Nucleus accumbens (tissue), 56 donors: ENCODE measurements at places on chromosomes 11 and 22.

DNA sequence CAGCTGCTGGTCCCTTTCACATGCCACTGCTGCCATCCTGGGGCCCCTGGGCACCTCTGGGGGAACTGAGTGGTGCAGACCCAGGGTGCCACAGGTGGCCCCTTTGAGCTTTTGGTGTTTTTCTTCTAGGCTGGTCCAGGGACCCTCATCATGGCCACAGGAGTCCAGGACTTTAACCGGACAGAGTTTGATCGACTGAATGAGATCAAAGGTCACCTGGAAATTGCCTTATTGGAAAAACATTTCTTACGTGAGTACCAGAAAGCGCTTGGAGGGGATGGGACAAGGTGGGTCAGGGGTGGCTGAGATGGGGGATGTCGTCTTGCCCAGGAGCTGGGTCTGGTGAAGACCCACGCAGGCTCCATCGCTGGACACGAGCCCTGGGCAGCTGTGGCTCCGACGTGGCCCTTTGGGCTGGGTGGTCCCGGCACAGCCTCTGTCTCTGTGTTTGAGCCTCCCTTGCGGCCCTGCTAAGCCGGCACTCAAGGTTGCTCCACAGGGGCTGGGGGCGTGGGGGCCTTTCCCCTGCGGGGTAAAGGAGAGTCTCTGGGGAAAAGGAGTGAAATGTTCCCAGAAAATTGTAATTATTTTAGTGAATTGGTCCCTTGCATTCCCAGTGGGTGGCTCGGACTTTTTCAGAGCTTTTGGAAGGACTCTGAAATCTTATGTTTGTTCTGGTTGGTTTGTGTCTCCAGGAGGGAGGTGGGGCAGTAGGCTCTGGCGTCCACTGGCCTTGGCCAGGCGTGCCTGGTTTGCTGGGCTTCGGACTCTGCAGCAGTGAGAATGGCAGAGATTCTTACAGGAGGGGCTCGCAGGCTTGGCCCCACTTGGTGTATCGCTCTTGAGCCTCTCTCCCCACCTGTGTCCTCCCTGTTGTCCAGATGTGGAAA, 17.8 kb downstream of the GRAMD4 start:
- no peak for DNase-seq

DNA sequence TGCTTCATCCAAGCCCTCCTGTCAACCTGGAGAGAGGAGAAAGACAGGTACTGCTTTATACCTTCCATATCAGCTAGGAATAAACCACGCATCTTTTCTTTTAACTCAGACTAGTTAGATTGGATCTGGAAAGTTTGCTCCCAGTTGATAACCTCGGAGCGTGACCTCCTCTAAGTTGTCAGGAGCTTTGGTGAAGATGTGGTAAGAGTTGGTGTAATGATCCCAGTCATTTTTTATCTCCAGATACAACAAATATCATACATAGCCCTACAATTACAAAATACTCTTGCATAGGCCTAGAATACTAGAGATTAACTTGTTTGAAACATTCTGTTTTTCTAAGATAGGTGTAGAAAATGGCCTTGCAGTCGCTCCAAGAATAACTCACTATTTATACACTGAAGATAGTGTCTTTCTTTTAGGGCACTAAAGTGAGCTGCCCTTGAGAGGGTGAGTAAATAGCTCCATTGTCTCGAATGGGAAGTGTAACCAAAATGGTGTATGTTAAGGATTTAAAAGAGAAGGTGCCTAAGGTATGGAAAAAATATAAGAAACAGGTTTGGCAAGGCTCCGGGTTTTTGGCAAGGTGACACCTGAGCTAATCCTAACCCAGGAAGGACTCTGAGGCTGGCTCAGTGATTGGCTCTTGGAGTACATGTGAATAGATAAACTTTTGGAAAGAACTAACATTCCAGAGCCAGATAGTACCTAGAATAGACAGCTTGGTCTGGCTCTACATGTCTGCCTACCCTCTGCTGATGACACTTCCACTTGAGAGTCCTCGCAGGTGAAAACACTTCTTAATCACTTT, 59.4 kb downstream of the GLYATL1 start:
- DNase-seq: no peak

DNA sequence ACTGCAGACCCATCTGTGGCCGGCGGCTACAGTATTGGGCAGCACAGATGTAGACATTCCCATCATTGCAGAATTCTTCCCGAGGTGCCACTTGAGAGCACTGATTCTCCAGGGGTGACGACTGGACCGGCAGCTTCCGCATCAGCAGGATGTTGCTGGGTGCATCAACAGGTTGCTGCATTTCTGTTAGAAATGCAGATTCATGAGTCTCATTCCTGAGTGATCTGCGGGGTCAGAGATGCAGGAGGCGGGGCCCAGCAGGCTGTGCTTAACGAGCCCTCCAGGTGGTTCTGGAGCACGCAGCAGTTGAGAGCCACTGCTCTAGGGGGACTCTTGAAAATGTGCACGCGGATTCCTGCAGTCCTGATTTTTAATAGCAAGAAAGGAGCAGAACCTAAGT, 321.8 kb downstream of the TBC1D22A start:
- DNase-seq: no peak

- DNase-seq: no peak
Measured at GRCh38 chr11:45997599-45997998, 75.1 kb downstream of the LARGE2 start.

DNA sequence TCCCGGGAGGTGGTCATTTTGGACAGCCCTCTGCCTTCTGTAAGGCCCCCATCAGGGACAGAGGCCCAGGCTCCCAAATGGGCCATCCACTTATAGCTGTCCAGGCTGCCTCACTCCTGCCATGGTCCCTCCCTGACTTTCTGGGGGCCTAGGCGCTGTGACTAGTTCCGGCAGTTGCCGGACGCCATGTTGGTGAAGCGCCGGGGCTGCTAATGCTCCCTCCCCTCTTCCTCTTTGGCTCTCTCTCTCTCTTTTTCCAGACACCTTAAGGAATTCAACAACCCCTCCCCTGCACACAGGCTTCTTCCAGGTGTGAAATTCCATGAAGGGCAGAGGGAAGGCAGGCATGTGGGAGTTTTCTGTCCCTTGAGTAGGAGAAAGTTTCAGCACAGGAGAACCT, 445.6 kb downstream of the SOX6 start:
- no peak for DNase-seq

GRCh38 chr11:33616552-33616951, 84.1 kb downstream of the C11orf91 start:
- no peak for DNase-seq

GRCh38 chr11:106321601-106322000, 244.1 kb downstream of the AASDHPPT start:
- DNase-seq: no peak

GRCh38 chr11:18151581-18151980, 19.2 kb downstream of the MRGPRX3 start:
- DNase-seq: no peak

- DNase-seq: no peak
Measured at GRCh38 chr11:68955607-68955958, 25.2 kb downstream of the MRGPRD start.

DNA sequence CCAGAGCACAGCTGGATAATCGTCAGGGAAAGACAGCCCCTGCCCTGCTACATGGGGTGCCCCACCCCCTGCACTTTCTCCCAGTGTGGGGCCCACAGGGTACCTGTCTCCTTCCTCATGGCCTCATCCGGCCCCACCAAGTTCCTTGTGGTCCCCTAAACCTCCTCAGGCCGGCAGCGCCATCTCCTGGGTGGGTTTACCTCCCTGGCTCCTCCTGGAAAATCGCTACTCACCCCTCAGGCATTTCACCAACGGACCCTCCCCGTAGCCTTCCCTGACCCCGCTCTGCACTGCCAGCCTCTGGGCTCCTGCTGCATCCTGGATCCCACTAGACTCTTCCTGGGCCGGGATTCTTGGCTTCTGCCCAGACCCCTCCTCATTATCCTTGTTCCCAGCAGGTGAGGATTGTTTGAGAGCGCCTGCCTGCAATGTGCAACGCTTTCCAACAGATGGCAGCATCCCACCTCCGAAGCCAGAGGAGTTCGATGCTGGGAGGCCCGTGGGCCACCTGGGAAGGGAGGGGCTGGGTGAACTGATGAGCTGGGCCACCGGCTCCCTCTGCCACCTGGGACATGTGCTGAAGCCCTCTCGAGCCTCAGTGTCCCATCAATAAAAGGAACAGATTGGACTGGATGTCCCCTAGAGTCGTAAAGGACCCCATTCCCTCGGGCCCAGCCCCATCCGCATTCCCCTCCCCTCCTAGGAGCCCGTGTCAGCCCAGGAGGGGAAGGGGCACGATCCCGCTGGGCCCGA, 44.2 kb upstream of the TTLL12 start:
- DNase-seq: no peak

- DNase-seq: no peak
Measured at GRCh38 chr22:46050451-46050845, 73.5 kb upstream of the WNT7B start.

- DNase-seq: no peak
Measured at GRCh38 chr11:22349491-22349890, 11.3 kb downstream of the SLC17A6 start.

- DNase-seq: no peak
Measured at GRCh38 chr22:19853879-19854777, 546 bp downstream of the GNB1L start.

GRCh38 chr11:96218006-96218405, 125.0 kb downstream of the MAML2 start:
- no peak for DNase-seq

- DNase-seq: no peak
Measured at GRCh38 chr11:35622070-35622469, 3.8 kb downstream of the FJX1 start.

DNA sequence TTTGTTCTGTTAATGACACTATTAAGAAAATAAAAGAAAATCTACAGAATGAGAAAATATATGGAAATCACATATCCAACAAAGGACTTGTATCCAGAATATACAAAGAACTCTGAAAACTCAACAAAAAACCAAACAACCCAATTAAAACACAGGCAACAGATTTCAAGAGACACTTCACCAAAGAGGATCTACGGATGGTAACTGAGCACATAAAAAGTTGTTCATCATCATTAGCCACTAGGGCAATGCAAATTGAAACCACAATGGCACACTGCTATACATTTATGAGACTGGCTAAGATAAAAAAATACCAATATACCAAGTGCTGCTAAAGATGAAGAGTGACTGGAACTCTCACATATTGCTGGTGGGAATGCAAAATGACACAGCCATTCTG, 34.5 kb upstream of the SLC25A1 start:
- no peak for DNase-seq

DNA sequence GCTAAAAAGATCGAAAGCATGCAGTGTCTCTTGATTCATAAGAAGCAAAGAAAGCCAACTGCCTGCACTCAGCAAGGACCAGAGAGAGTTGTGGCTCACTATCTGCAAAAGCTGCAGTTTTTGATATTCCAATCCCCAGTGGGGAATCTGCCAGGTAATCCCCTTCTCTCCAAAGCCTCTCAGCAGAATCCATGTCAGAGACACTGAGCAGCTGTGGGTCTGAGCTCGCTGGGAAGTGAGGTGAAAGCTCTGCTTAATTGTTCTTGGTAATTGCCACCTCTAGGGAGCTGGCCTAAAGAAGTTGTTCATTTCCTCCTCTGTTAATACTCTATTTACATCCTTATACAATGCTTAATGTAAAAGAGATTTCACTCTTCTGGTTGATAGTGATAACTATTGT, 261.3 kb upstream of the LRRC4C start:
- DNase-seq: no peak

DNA sequence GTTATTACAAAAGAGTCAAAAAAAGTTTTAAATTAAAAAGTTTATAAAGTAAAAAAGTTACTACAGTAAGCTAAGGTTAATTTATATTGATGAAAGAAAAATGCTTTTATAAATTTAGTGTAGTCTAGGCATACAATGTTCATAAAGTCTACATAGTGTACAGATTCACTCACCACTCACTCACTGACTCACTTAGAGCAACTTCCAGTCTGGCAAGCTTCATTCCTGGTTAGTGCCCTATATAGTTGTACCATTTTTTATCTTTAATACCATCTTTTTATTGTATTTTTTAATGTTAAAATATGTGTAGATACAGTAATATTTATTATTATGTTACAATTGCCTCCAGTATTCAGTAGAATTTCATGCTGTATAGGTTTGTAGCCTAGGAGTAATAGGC, 2.6 kb upstream of the MMP10 start:
- DNase-seq: no peak

DNA sequence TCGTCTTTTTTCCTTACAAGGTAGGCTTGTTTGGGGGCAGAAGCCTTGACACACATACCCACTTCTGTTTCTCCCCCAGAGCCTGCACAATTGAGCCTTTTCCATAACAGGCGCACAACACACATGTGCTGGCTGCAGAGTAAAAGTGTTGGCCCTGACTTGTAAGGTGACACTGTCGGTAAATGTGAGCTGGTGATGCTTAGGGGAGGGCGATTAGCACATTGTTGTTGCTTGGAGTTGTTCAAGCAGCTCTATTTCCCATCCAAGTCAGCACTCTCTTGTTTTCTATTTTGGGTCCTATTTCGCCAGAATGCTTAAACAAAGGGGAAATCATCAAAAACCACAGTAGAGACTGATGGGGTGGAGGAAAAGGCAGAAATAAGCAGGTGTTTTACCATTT, 51.9 kb upstream of the PTPRJ start:
- no peak for DNase-seq

- no peak for DNase-seq
Measured at GRCh38 chr11:117009905-117010605, 88.2 kb downstream of the SIK3 start.

DNA sequence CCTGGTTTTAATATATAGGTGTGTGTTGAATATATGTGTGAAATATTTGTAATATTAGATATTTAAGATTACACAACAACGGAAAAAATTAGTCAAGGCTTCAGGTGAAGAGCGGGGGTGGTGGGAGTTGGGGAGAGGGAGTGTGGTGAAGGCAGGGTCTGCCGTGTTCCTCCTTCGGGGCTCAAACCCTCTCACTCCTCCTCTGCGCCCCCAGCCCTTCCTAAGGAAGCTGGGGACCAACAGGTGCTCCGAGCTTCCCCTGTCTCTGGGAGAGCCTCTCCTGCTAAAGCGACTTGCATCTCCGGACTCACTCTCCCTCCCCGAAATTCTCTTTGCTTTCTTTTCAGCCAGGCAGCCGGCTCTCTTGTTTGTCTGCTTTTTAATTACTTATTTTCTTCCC, 960 bp upstream of the CADM1 start:
- no peak for DNase-seq

- DNase-seq: no peak
Measured at GRCh38 chr11:124429599-124429998, 4.9 kb upstream of the OR8B4 start.

DNA sequence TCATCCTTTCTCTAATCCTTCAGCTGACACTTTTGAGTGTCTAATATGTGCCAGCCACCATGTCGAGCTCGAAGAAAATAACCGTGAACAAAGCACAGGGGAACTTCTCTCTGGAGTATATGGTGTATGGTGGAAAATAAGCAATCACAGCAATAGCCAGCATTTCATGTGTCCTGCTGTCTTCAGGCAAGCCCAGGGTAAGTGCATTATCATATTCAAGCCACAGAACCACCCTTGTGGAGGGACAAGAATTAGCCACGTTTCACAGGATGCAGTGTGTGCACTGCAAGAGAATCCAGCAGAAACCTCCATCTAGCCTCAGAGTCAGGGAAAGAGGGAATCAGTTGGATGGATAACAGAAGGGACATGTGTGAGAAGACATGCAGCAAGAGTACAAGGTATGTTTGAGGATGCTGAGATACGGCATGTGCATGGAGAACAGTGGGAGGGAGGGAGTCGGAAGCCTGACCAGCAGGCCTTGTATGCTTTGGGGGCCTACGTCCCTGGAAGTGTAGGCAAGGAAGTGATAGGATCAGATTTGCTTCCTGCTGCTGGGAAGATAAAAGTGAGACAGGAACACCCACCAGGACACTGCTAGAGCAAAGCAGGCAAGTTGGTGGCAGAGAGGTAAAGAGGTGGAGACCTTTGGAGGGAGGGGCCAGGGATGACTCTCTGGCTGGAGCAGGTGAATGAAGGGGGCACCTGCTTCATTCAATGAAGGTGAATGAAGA, 14.7 kb upstream of the GNAZ start:
- DNase-seq: no peak

- no peak for DNase-seq
Measured at GRCh38 chr22:43449205-43449830, 37.5 kb downstream of the MPPED1 start.
